ENCODE measurements at places on chromosomes 4 and X.
A peak's percentile ranks its signal among the peaks of the same experiment; 100 is the strongest.

GRCh38 chrX:111052478-111052877, 43.5 kb upstream of the PAK3 start:
- DNase-seq = no peak

GRCh38 chr4:19831644-19832285, 419.9 kb upstream of the SLIT2 start:
- DNase-seq = no peak

DNA sequence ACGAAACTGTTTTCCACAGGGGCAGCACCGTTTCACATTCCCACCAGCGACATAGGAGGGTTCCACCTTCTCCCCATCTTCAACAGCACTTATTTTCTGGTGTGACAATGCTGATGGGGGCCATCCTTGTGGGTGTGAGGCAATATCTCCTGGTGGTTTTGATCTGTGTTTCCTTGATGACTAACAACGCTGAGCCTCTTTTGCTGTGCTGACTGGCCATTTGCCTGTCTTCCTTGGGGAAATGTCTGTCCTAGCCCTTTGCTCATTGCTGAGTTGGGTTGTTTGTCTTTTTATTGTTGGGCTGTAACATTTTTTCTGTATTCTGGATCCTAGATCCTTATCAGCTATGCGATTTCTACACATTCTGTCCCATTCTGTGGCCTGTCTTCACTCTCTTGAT, 33.7 kb downstream of the ATP2B3 start:
- DNase-seq = no peak

GRCh38 chr4:17260166-17260907, 251.6 kb downstream of the QDPR start:
- no peak for DNase-seq

DNA sequence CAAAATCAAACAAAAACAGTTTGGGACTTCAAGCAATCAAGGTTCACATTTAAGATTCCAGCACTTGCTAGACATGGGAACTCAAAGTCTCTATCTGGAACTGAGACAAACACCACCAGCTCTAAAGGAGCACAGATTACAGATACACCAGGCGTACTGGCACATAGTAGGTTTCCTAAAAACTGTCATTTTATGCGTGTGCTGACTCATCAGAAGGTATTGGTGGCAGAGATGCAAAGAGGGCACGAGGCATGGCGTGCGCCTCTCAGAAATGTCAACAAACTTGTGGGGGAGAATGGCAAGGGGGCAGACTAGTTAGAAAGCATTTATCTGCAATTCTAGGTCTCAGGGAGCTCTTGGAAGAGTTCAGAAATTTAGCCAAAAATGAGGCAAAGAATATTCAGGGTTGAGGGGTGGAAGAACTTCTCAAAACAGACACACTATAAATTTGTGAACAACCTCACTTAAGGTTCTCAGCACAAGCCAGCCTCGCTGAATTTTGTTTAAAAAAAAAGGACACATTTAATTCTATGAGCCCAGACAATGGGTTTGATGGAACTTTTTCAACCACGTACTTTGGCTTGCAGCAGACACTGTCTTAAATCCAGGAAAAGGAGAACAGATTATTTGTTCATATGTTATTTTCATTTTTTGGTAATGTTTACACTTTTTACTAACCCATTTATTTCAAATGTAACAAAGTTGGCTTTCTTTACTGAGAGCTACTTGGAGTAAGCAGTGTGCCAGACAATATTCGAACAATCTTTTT, 100.0 kb downstream of the SHISA3 start:
- DNase-seq = no peak

- no peak for DNase-seq
Measured at GRCh38 chrX:21764008-21764407, 6.1 kb upstream of the SMPX start.

- DNase-seq = no peak
Measured at GRCh38 chr4:82818664-82819662, 20.4 kb upstream of the SCD5 start.

DNA sequence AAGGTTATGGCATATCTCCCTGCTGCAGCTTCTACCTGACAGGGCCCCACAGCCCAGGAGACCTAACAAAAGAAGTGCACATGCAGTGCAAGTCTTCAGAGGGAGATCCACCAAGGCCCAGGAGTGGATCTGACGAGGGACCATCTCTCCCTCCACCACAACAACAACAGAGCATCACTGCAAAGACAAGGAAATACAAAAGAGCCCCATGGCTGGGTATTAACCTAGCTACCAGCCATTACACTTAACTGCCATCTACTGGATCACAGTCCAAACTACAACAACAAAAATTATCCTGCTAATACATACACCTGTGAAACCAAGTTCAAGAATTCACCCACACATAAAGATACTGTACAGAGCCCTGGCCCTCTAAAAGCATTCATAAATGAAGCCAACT, 280.2 kb upstream of the SLC7A11 start:
- DNase-seq = no peak

DNA sequence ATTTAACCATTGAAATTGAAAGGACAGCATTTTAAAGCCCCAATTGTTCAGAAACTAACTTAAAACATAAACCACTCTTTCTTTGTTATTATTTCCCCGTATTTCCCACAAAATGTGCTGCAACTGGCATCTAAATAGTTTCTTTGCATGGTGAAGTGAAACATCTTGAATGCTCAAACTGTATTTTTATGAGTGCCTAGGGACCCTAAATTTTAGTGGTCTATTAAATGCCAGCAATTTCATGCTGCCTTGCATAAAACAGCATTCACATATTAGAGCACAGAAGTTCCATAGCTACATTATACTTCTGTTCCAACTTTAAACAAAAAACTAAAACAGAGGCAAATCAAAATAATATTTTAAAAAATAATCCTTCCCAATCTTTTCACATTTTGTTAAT, 5.4 kb downstream of the RAB28 start:
- no peak for DNase-seq

GRCh38 chrX:40003428-40004245, 94.1 kb downstream of the BCOR start:
- DNase-seq = no peak

GRCh38 chrX:10007621-10008020, 40.5 kb downstream of the CLDN34 start:
- DNase-seq = no peak

DNA sequence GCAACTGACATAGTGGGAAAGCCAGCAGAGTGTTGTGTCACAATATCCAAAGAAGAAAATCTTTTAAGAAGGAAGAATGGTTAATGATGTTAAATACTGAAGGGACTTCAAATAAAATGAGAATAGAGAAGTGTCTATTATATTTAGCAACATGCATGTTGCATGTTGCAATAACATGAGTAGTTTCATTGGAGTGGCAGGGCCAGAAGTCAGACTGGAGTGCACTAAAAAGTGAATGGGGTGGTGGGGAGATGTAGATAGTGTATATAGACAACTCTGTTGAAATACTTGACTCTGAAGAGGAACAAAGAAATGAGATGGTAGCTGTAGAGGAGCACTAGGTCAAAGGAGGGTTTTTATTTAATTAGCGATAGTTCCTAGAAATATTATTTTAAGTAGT, 9.5 kb upstream of the AMMECR1 start:
- no peak for DNase-seq

GRCh38 chrX:70096052-70096451, 33.8 kb downstream of the OTUD6A start:
- DNase-seq = no peak

DNA sequence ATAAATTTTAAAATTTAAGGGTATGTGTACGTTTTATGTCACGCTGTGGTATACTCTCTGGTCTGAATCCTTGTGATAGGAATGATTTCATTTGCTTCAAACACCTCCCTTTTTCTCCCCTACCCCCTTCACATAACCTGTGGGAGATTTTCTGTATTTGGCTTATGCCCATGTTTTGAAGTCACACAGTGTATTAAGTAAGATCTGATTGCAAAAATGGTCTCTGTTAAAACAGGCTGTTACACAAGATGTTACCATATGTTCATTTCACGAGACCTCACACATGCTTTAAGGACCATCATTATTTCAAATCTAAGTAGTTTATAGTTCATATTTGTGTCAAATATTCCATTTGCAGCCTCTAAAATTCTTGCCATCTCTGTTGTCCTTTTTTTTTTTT, 63.5 kb downstream of the TMEM131L start:
- no peak for DNase-seq

DNA sequence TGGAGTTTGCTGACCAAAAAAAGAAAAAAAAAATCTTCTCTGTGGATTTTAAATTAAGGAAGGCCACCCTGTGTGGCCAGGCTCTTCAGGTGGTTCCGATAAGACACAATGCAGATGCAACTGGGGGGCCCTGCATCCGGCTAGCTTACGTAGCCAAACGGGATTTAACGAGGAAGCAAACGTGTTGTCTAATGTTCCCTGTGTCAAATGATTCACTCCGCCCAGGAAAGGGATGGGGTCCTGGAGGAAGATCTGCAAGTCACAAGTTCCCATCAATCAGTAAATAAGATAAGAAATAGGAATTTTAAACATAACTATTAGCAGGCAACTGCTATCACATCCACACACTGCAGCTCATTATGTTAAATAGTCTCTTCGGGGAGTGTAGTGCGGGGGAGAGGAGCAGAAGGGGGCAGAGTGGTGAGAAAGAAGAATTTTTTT, 216.4 kb upstream of the GYPA start:
- no peak for DNase-seq

DNA sequence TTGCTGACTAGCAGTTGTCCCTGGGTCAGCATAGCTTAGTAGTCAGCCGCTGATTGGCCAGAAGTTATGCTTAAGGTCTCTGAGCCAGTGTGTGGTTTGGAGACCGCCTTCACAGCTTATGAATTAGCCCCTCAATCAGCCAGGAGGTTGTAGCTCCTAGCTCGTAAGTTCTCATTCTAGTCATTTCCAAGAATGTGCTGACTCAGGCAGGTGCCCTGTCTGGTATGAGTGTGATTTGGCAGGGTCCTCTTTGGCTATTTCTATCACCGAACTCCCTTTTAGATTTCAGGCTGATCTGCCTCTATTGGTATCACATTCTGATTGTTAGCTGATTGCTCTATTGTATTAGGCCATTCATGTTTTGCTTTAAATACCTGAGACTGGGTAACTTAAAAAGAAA, 33.1 kb downstream of the NUDT11 start:
- DNase-seq = no peak

DNA sequence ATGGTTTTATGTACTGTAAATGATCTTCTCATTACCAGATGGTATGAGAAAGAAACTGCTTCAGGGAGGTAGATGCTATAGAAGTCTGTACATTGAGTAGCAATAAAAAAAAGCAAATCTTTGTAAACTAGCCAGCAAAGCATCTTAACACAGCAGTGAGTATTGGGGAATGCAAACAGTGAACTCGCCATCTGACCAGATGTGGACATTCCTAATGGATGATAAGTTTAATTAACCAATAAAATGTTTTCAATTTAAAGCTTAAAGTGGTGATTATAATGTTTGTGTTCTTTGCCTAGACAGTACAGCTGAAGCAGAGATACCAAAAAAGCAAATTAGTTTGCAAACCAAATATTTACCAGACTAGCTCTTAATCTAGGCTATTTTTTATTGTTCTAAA, 1144.2 kb downstream of the FAT4 start:
- no peak for DNase-seq

- DNase-seq = no peak
Measured at GRCh38 chr4:56426273-56426672, 9.1 kb downstream of the PPAT start.

DNA sequence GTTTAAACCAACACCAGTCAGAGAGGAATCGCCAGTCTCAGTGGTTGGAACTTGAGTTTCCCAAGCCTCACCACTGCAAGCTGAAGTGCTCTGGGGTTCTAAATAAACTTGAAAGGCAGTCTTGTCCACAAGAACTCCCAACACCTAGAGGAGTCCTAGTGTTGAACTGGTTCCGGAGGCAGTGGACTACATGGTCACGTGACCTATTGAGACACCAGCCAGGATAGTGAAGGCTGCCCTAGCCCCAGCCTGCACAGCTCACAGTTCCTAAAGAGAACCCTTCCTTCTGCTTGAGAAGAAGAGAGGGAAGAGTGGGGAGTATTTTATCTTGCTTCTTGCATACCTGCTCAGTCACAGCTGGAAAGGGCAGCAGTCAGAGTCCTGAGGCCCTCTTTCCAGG, 1012.7 kb upstream of the ADGRL3 start:
- DNase-seq = no peak

DNA sequence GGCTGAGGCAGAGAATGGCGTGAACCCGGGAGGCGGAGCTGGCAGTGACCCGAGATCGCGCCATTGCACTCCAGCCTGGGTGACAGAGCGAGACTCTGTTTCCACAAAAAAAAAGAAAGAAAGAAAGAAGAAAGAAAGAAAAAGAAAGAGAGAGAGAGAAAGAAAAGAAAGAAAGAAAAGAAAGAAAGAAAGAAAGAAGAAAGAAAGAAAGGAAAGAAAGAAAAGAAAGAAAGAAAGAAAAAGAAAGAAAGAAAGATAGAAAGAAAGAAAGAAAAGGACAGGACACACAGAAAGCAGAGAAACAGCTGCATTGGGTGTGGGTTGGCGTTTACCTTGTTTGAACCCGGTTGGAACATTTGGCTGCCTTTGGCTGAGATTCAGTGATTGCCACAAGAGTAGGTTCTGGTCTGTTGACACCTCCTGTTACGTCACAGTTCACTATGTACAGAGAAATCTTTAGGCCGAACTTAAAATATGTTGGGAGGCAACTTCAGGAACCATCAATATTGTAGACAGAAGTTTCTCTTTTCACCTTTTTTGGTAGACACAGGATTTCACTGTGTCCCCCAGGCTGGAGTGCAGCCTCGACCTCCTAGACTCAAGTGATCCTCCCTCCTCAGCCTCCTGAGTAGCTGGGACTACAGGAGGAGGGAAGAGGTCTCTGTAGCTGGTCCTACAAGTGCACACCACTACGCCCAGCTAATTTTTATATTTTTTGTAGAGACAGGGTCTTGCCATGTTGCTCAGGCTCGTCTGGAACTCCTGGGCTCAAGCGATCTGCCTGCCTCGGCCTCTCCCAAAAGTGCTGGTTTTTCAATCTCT, 16.3 kb upstream of the PLCXD1 start:
- peak; percentile 54 for DNase-seq

GRCh38 chr4:8645753-8646124, 53.2 kb downstream of the CPZ start:
- peak; percentile 80 for DNase-seq

- no peak for DNase-seq
Measured at GRCh38 chr4:17869327-17869726, 58.5 kb downstream of the NCAPG start.

DNA sequence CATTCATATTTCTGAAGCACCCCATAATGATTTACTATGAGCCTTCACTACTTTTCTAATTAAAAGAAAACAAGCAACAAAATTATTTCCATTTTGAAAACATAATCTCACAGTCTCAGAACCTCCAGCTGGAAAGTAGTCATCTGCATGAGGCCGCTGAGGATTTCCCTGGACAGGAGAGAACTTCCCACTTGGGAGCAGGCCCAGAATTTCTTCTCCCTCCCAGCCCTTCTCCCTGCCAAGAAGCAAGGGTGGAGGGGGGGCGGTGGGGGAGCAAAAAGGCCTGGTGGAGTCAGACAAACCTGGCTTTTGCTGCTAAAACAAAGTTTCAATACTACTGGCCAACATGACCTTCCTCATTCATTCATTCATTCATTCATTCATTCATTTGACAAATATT, 167.3 kb downstream of the PJA1 start:
- DNase-seq = peak; percentile 23
